GM04503 (cell line): ENCODE measurements at places on chromosomes 4 and X.

DNA sequence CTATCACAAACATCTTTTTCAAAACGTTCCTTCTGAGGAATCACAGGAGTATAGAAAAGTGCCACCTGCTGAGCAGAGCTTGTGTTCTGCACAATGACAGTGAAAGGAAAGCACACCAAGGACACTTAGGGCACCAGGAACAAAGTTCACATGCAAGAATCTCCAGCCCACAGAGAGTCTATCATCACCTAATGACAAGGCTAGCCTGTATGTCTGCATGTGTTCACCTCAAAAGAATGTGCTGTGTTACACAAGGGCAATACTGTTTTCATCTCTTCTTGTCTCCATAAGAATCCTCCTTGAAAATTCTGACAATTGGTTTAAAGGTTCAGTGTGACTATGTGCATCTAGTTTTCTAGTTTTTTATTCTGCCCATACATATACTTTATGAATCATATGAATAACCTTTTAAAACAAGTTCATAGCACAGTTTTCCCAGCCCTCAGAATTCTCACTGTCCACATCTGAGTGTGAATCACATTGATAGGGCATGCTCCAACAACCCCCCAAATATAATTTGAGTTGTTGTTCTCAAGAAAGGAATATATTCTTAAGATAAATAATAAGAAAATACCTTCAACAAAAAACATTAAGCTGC, 118.0 kb downstream of the PWWP3B start:
- DNase-seq, result no peak

DNA sequence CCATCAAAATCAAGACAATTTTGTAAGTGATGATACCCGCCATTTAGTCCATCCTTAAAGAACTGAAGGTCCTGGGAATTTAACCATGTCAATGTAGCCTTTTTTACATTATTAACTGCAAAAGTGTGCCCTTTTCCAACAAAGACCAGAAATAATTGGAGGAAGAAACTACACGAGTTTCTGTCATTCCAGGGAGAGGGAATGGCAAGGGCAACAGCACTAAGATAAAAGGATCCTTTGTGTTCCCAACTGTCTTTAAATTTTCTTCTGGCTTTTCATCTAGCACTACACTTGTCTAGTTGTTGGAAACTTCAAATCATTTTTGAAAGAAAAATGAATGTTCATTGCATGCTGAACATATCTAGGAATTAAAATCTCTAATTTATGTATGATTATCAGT, 286.2 kb downstream of the GALNTL6 start:
- DNase-seq, result no peak

DNA sequence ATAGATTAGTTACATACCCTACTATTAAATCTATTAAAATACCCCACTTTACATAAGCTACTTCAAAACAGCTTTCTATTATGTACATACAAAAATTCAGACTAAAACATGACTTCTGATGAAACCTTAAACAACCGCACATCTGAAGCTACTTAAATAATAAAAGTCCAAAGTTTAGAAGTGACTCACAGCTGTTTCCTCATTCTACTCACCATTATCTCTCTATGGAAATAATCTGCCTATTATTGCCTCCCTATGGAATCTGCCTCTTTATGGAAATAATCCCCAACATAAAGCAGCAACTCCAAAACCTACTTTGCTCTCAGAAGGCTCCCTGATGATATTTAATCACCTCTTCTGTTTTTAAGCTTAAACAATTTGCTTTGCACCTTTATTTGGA, 15.7 kb upstream of the BANK1 start:
- DNase-seq, result no peak

DNA sequence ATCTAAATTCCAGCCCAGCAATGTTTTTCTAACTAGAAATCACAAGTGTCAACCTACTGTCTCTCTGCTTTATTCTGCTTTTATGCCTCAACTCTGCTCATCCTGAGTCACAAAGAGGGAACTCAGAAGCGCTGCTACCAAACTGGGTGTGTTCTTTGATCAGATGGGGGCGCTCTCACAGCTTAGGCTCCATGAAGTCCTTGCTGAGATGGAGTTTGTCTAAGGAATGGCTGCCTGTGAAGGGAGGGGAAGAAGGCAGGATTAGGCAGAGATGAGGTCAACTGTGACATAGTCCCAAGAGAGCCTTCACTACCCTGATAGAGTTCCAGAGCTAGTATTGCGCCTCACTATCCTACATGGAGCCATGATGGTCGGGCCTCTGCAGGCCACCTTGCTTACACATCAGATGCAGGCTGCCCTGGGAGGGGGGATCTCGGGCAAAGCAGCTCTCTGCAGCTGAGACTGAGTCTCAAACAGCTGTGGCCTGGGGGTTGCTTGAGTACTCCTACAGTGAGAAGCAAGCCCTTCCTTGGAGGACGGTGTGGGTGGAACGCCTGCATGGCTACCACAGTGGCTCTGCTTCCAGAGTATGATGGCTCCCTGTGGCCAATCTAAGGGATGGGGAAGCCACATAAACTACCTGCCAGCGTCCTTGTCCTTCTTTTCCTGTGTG, 219.9 kb downstream of the CCNG2 start:
- DNase-seq, result no peak

DNA sequence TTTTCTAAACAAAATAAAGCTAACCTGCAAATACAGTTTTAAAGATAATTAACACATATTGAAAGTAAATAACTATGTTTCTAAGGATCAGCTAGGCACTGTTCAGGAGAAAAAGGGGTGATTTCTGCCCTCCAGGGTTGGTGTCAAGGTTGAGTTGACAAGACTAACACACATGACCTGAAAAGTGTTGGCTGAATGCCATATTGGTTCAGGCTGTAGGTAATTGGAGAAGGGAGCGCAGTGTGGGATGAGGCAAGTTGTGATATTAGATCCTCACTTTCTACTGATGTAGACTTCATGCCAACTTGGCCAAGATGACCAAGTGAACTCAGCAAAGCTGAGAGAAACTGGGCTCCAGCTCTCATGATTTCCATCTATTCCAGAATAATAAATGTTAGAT, 42.2 kb downstream of the PPM1K start:
- DNase-seq, result no peak

DNA sequence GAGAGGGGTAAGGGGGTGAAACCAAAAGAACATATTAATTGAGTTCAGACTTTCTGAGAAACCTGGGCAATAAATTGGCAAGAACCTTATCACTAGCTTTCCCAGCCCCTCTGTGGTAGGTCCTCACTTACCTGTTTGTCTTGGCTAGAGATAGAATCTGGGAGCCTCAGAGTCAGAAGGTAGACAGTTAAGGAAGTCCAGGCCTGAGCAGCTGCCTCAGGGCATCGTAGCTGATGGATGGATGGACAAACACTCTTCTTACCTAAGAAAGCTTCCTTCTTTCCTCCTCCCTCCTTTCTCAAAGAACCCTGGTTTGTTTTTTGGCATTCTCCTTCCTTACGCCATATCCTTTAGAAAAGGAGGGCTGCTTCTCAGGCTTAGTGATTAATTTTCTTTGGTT, 24.4 kb downstream of the FRAS1 start:
- no peak for DNase-seq

GRCh38 chr4:27176400-27176799, 315.8 kb downstream of the STIM2 start:
- no peak for DNase-seq

GRCh38 chrX:16185725-16186136, 18.4 kb downstream of the MAGEB17 start:
- peak; percentile 75 for DNase-seq

GRCh38 chr4:109708990-109709389, 5.7 kb upstream of the CASP6 start:
- no peak for DNase-seq

GRCh38 chrX:66717926-66718325, 79.0 kb upstream of the EDA2R start:
- no peak for DNase-seq

GRCh38 chr4:186557486-186557885, 2.1 kb upstream of the MTNR1A start:
- peak; percentile 68 for DNase-seq

DNA sequence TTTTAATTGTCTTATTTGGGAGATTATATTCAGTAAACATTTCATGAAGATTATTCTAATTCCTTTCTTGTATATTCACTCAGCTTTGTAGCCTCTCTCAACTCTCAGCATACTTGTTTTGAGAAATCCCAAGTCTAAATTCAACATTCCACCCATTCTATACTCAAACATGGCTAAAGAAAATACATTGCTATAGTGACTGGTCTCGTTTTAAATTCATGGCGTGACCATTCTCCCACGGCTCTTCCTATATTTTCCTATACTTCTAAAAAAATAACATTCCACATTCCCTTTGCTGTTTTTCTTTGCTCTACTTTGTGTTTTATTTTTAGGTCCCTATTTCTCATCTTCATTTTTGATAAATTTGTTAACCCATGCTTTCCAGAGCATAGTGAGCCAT, 49.2 kb upstream of the UGT2A1 start:
- no peak for DNase-seq

- DNase-seq, result no peak
Measured at GRCh38 chr4:69860052-69860451, at the start of gene SULT1E1. TSS of gene SULT1E1 (minus strand) at chr4:69860145. CDS start at chr4:69857644, 2,501 bp downstream.

- DNase-seq, result no peak
Measured at GRCh38 chr4:60019180-60019579, 1180.9 kb upstream of the ADGRL3 start.

DNA sequence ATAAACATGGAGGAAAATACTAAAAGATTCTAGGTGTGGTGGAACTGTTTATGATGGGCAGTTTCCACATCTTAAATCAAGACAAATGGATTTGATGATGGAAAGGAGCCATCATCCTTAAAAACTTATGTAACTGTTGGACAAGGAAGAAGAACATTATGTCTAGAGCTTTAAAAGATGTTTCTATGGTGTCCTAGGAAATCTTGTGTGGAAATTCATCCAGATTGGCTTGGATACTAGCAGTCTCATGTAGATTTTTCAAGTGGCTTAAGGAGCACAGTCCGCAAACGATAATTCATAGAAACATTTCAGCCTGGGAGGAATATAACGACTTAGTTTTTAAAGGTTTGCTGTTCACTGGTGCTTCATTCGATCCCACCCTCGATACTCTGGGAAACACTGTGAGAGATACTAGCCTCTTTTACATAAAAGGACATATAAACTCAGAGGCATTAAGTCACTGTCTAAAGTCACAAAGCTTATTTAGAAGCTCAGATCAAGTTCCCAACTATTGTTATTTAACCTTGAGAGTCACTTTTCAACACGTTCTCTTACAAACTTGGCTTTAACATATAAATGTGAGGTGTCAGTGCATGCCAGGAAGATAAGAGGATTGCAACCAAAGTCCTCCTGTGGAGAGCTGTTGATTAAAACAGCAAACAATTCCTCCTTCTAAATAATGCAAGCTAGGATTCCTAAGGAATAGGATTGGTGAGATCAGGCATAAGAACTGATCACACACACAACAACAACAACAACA, 135.7 kb upstream of the SCML1 start:
- DNase-seq, result no peak

DNA sequence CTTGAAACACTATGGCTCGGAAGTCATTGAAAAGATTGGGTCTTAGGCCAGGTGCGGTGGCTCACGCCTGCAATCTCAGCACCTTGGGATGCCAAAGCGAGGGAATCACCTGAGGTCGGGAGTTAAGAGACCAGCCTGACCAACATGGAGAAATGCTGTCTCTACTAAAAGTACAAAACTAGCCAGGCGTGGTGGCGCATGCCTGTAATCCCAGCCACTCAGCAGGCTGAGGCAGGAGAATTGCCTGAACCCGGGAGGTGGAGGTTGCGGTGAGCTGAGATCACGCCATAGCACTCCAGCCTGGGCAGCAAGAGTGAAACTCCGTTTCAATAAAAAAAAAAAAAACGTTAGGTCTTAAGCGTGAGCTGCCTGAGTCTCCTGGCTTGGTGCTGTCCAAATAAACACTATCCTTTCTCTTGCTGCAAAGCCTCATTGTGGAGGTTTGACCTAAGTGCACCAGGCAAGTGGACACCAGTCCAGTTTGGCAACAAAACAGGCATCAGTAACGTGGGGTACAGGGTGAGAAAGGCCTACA, 185.9 kb downstream of the DHRSX start:
- DNase-seq, result no peak

DNA sequence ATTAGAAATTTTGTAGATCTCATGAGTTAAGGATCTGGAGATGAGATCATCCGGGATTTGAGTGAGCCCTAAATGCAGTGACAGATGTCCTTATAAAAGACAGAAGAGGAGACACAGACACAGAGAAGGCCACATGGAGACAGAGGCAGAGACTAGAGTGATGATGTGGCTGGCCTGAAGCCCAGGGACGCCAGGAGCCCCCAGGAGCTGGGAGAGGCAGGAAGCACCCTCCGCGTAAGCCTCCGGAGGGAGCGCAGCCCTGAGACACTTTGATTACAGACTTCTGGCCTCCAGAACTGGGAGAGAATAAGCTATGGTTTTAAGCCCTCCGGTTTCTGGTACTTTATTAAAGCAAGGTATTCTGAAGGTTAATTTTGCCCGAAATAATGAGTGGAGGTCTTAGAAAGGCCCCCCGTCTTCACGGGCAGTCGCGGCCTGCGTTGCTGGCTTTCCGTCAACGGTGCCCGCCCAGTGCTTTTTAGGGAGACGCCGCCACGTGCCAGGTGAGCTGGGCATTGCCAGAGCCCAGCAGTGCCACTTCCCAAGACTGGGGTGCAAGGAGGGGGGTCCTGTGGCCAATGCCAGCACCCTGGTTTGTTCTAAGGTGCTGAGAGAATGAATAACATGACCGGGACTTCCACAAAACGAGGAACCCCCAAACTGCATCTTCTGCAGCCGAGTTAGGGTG, 8.1 kb downstream of the DHRSX start:
- no peak for DNase-seq

GRCh38 chr4:56804551-56804950, 16.9 kb downstream of the SPINK2 start:
- peak; percentile 17 for DNase-seq

DNA sequence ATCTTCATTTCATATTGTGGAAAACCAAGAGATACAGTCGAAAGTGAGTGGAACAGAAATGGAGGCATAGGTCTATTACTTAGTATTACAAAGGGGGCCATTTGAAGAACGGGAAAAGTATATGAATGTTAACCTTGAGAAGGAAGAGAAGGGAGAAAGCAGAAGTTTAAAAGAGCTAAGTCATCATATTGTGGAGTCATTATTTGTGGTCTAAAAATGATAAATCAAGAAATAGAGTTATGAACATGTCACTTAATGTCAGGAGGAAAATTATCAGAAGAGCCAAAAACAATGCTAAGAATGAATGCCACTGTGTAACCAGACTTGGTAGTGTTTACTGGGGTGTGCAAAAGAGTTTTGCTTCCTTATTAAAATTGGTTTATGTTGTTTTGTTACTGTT, 589.5 kb upstream of the LCORL start:
- no peak for DNase-seq

DNA sequence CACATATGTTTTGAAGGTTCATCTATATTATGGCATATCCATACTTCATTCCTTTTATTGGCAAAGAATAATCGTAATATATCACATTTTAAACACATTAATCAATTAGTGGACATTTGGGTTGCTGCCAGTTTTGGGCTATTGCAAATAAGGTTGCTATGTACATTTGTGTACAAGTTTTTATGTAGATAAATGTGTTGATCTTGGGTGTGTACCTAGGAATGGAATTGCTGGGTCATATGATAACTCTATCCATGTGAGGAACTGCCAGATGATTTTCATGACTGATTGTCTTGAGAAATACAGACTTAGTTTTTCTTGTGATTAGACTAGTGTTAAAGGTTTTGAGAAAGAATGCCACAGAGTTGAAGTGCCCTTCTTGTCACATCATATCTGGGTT, 99.2 kb upstream of the RAB40AL start:
- DNase-seq, result no peak

GRCh38 chr4:13378973-13379759, 105.0 kb downstream of the RAB28 start:
- no peak for DNase-seq
